ENCODE measurements at places on chromosomes 7 and 10. TPM values are rescaled to one million over a fixed set of nuclear protein-coding genes. Genes with fewer than 3 reads are reported as not detected.

Gene GRID1
- total RNA-seq, result 1.6 TPM

Gene FUOM
- total RNA-seq, result 5.1 TPM

Gene CALY
- total RNA-seq, result not detected

Gene MSMB
- not detected for total RNA-seq

Gene C10orf90
- not detected for total RNA-seq

Gene CARD11
- 0.16 TPM for total RNA-seq

Gene GIMAP8
- 11.0 TPM for total RNA-seq

Gene DDC
- total RNA-seq, result not detected

Gene CLDN4
- 0.27 TPM for total RNA-seq

Gene ZCCHC24
- 47.5 TPM for total RNA-seq

Gene RNF148
- total RNA-seq, result not detected

Gene EBLN1
- not detected for total RNA-seq

Gene TFPI2
- total RNA-seq, result 1.5 TPM

Gene C10orf143
- 1.7 TPM for total RNA-seq

Gene TRPV5
- total RNA-seq, result not detected

Gene NRG3
- total RNA-seq, result 0.11 TPM

Gene PODXL
- total RNA-seq, result 67.4 TPM

Gene CYP26C1
- not detected for total RNA-seq

Gene TMEM254
- 9.2 TPM for total RNA-seq

Gene PAPOLB
- 0.05 TPM for total RNA-seq

Gene SPDYE8
- total RNA-seq, result not detected

Gene ZC3HAV1L
- total RNA-seq, result 3.4 TPM

Gene NACAD
- total RNA-seq, result 3.8 TPM

Gene CCDC146
- total RNA-seq, result 4.7 TPM

Gene NPC1L1
- 0.19 TPM for total RNA-seq

Gene EGFR
- total RNA-seq, result 6.1 TPM

Gene SLC25A13
- total RNA-seq, result 9.1 TPM

Gene PSMA2
- 77.7 TPM for total RNA-seq

Gene CFAP58
- total RNA-seq, result 3.5 TPM

Gene MAGI2
- 4.5 TPM for total RNA-seq

Gene HHEX
- total RNA-seq, result 2.1 TPM

Gene MMRN2
- 32.1 TPM for total RNA-seq

Gene SAMD9
- total RNA-seq, result 2.8 TPM

Gene CALCR
- total RNA-seq, result 0.08 TPM

Gene LEP
- 0.14 TPM for total RNA-seq

Gene HOXA1
- not detected for total RNA-seq

Gene CHST3
- total RNA-seq, result 18.0 TPM

Gene IFIT2
- total RNA-seq, result 4.5 TPM

Gene C10orf67
- total RNA-seq, result 0.36 TPM

Gene DNAH11
- total RNA-seq, result 0.74 TPM

Gene LRRC61
- total RNA-seq, result 4.3 TPM

Gene NUTM2B
- 0.52 TPM for total RNA-seq

Gene TAS2R4
- 0.25 TPM for total RNA-seq

Gene SLC16A9
- total RNA-seq, result 1.1 TPM
